ENCODE measurements at places on chromosomes 1 and 21.

GRCh38 chr1:21090463-21090862 is 86.2 kb downstream of the EIF4G3 start:
- DNase-seq: no peak

DNA sequence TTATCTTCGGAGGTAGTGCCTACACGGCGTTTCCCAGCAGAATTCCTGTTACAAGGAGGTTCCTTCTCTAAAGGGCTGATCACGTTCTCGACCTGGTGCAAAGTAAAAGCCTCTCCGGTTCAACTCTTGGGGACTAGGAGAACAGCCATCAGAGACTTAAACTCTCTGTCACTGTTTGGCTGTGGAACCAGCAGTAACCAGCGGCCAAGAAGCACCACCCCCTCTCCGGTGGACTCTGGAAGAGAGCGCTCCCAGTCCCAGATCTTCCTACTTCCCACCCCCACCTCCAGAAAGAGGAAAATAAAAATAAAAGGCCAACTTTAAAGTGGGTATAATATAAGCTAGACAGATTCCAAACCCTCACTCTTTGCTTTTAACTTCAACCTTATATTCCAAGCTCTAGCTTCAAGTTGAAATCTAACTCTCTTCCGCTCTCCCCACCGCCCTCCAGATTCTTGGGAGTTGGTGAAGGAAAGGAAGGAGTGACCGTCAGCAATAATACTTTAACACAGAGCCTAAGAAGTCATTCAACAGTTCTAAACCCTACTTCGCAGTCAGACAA is 2.9 kb downstream of the BRINP3 start:
- no peak for DNase-seq

- DNase-seq: no peak
Measured at GRCh38 chr1:164647211-164647610, 88.2 kb downstream of the PBX1 start.

- DNase-seq: no peak
Measured at GRCh38 chr1:241513378-241513777, 6.2 kb downstream of the FH start.

DNA sequence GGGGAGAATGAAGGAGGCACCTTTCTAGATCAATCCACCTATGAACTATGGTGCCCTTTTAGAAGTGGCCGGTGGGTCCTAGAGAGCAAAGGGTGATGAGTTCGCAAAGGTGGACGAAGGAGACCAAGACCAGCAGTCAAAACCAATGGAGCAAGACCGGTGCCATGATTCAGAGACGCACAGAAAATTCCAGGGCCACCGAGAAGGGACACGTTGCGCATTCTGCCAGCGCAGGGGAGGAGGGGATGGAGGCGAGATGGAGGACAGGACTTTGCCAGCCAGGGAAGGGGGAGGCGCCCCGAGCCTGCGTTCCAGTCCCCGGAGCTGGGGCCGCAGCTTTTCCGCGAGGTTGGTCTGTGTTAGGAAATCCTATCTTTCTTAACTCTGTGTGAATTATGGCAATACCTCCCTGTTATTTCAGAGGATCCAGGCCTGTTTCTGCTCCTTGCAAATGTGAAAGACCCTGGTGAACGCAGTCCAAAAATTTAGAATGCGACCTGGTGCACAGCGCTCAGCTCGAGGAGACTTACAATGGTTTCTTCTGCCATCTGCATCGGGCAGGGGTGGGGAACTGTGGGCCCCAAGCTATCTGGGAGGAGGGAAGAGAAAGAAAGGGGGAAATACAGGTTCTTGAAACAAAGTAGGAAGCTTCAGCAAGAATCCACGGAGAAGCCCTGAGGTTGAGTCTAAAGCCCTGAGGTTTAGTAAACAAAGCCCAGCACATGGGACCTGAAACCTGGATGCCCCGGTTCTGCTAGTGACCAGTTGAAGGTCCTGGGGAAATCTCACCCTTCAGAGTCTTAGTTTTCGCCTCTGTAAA is 129.4 kb downstream of the MRPS6 start:
- DNase-seq: no peak

GRCh38 chr21:37984416-37984815 is 68.2 kb upstream of the KCNJ6 start:
- no peak for DNase-seq

DNA sequence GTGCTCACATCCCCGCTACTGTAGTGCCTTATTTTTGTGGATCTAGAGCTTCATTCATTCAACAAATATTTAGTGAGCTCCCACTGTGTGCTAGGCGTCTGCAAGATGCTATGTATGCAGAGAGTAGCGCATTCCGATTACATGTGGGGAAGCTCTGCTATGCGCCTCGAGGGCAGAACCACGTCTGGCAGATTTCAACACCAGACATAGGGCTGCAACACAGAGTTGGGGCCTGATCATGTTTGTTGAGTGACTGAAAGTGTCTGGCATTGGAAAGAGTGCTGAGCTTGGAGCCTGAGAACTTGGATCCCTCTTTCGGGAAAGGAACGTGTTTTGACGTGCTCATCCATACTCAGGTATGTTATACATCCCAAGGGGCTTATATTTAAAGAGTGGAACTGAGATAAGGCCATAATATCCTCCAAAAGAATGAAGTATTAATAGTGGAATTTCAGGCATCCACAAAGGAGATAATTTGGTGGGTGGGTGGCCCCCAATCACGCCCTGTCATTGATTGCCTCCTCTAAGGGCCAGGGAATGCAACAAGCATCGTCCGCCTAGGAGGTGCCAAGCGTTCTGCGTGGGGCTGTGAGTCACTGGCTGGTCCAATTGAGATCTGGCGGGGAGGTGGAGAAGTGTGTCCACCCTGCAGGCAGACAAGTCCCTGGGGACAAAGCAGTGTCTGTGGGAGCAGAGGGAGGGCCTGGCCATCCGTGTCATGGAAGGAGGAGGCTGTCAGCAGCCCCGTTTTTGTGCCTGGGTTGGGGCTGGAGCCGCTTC is 62.8 kb upstream of the ZBTB40 start:
- no peak for DNase-seq

DNA sequence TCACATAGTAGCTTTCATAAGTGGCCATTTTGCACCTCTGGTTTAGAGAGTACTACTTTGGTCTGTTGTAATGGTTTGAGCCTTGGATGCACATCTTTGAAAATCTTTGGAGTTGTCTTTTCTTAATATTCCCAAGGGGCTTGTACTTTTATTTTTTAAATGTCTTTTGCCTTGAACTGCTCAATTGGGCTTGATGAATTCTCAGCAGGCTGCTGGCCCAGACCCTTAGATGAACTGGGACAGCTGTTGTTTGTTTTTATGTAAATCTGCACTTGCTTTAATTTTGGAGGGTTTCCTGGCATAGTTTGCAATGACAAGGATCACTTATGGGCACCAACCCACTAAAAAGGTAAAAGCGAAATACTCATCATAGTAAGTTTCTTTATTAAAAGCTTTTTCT is 24.9 kb downstream of the NGF start:
- DNase-seq: no peak

DNA sequence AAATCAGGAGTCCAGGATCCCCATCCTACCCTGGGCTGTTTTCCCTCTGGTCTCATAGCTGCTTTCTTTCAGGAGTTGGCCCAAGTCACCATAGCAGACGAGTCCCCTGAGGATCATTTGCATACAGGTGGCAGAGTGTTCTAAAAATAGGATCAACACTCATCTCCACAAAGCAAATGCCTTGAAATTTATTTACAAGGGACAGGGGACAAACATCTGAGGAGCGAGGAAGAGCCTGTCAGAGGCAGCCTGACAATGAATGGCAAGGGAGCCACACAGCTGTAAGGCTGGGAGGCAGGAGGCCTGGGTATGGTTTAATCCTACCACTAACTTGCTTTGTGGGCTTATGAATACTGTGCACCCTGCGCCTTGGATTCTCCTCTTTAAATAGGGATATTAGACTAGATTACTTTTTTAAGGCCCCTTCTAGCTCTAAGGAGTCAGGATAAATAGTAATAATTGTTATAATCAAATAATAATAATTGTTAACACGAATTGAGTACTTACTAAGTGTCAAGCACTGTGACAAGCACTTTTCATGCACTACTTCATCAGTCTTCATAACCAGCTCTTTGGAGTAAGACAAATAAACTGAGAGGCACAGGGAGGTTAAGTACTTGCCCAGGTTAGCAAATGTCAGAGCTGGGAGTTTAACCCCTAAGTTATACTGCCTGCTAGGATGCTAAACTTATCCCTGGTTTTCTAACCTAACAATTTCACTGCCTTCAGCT is 34.5 kb downstream of the RAB3B start:
- DNase-seq: no peak

DNA sequence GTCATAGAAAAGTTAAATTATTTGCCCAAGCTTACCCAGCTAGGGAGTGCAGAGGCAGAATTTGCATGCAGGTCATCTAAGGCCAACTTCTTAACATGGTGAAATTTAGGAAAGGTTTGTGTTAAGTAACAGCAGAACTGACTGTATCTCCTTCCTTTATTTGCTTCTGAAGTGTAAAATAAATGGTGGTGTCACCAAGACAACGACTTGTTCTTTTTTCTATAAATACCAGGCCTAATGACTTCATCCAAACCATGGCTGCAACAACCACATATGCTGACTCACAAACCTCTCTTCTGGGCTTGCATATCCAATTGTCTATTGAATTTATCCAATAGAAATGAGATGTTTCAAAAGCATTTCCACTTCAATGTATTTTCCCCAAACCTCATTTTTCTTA is 19.1 kb downstream of the COL24A1 start:
- DNase-seq: peak; percentile 72

DNA sequence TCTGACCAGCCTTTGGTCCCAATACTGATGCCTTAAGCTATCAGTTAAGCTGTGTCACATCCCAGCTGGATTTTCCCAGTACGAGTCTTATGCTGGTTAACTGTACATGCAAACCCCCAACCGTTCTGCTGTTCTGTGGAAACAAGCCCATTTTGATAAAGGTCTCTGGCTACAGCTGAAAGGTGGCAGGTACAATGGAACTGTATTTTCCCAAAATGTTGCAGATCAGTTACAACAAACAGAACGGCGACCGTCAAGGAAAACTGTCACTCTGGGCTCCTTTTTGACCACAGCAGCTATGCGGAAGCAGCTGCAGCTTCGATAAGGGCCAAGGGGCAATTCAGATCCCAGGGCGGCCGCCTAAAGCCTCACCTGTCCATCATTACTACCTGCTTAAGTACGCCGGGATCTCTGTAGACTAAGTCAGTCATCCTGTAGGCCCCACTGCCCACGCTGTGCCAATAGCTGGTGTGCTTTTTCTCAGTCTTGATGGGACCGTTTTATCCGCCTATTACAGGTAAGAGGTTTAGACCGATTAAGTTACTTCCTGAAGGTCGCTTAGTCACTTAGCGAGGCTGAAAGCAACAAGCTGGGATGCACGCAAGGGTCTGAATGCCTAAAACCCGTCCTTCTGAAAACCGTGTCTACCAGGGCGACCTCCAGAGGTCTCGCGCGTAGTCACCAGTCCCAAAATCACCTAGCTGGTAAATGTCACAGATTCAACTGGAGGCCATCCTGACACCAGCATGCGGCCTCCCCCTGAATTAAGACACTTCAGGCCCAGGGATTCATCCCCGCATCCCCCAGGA is 11.1 kb upstream of the RAB42 start:
- DNase-seq: no peak

GRCh38 chr21:41482301-41482700 is 25.7 kb downstream of the TMPRSS2 start:
- peak; percentile 10 for DNase-seq

- no peak for DNase-seq
Measured at GRCh38 chr1:197141575-197141974, 4.9 kb downstream of the ASPM start.

GRCh38 chr1:74485622-74486021 is 26.8 kb downstream of the LRRC53 start:
- DNase-seq: no peak

DNA sequence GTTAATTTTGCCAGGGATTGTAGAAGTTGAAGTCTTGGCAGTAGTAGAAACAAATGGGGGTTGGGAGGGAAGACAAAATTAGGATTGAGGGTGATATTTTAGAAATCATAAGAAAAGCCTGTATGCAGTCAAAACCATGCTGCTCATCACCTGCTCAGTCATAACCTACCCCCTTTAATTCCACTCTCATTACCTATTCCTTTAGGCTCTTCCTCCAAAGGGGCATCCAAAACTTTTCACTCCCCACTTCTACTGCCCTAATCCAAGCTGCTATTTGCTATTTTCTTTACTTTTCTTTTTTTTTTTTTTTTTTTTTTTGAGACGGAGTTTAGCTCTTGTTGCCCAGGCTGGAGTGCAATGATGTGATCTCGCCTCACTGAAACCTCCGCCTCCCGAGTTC is 11.5 kb downstream of the H3-3A start:
- no peak for DNase-seq

- DNase-seq: no peak
Measured at GRCh38 chr1:85707267-85707989, 805 bp downstream of the ZNHIT6 start.

GRCh38 chr1:47507881-47508701 is 70.2 kb downstream of the FOXD2 start:
- DNase-seq: no peak

DNA sequence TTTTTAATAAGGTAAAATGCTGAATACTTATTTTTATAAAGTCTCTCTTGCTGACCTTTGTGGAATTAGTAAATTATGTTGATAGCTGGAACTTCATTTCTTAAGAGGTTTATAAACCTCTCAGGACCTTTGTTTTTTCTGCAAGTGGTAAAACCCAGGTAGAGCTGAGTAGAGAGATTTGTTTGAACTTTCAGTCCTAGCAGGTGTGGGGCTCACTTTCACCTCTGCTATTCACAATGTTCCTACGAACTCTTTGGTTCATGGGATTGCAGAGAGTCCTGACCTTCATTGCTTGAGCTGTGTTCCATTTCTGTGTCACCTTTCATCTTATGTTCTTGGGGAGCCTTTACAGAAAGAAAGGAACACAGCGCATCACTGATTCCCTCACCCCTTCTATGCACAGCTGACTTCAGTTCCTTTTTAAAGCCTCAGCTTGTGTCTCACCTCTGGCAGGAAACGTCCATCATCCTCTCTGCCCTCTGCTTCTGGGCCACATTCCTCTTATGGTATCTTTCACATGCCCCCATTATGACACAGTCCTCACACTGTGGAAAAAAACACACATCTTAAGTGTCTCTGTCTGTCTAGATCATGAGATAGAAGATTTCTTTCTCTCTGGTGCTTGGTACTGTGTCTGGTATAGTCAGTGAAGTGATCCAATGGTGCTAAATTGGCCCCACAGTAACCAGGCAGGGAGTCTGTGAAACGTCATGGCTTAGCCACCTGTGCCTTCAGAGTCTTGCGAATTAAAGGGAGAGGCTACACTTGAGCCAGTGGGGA is 262.5 kb upstream of the B3GALT2 start:
- DNase-seq: no peak

All from HS-5 (cell line).